ENCODE measurements at places on chromosomes 3 and 15. TPM values are rescaled to one million over a fixed set of nuclear protein-coding genes. Genes with fewer than 3 reads are reported as not detected.

DNA sequence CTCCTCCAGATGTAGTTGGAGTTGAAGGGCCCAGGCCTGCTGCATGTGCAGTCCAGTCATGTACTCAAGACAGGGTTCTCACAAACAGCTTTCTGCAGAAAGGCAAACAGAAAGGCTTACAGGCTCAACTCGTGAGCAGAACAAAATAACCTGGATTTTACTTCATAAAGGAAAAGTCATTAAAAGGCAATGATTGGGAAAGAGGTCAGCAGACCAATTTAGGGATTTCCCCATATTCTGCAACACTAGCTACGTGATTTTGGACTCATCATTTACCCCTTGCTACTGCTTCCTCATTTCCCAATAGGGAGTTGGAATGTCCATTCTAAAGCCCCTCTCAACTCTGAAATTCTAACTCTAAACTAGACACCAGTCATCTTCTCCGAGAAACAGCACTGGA, 18.1 kb downstream of the METTL6 start:
- no peak for DNase-seq

DNA sequence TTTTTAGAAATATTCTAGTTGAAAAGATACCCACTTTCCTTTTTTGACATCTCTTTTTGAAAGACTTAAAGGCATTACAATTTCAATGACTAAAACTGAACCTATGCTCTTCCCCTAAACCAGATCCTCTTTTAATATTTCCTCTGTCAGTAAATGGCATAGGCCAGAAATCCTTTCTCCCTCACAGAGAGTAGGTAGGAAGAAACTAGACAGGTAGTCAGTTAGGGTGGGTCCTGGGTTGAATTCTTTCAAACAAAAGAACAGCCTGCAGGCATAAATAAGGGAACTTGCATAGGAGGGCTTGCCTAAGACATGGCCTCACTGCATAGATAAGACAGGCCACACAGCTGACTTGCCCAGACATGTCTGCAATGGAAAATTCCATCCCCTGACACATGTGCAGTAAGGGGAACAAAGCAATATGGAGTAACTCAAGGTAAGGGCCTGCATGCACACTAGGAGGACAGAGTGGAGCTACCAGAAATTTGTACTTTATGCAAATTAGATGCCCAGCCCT, 23.1 kb downstream of the PLSCR5 start:
- no peak for DNase-seq

DNA sequence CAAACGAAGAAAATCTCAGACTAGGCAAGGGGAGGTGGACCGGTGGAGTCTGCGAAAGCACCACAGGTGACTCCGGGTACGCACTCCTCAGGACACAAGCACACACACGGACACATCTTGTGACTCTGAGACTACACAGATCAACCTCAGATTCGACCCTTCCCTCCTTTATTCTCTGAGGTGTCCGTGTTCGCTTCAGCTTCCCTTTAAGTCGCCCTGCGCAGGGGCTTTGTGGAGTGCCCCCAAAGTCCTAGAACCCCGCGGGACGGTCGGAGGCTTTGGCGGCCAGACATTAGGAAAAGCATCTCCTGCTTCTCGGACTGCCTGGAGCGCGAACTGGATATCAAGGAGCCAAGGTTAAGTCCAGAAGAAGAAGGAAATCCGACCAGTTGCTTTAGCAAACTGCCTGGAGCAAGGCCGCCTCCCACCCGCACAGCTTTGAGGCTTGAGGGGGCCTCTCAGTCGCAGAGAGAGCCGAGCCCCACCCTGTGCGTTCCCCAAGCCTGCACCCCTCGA, 730 bp downstream of the DGKG start:
- no peak for DNase-seq

DNA sequence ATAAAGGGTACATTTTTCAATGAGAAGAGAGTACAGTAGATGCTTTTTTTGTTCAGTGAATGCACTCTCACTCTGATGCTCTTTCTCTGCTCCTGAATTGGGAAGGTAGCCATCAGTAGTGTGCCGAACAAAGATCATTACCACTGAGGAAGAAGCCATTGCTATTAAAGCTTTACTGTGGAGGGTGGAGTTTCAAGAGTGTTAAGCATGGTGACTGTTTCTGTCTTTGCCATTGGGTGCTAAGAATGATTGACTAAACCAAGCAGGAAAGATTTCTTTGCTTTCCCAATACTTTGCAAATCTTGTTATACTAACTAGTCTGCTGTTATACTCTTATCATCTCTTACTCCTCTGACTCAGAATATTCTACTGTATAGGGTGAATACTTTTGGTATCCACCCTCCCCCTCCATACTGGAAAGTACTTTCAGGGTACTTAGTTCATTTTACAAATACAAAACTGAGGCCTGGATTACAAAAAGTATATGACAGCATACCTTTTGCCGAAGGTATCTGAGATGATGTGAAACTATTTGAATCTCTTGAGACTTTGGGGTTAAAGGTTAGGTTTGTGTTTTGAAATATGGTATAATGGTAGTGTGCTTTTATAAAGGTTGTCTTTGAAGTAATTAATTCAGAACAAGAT, 1.7 kb downstream of the RAB11A start:
- DNase-seq: no peak

GRCh38 chr15:57285386-57285785, 90.9 kb upstream of the CGNL1 start:
- DNase-seq: no peak

- DNase-seq: no peak
Measured at GRCh38 chr3:169295912-169296570, 367.5 kb downstream of the MECOM start.

DNA sequence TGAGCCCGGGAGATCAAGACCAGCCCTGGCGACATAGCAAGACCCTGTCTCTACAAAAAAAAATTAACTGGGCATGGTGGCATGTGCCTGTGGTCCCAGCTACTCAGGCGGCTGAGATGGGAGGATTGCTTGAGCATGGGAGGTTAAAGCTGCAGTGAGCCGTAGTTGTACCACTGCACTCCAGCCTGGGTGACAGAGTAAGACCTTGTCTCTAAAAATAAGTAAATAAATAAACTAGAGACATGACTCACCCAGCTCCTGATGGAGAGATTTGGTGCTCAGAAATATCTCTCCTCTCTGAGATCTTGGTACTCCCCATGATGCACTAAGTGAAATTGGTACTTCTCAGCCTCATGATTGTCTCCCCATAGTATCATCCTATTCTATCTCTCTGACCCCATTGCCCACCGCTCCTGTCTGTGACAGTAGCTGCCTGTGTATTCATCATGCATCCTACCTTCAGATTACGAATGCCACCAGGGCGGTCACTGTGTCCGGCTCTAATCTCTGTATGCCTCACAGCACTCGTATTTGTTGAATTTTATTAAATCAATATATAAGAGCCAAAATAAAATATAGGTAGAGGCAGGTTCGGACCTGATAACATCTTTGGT, 50.9 kb downstream of the ABHD2 start:
- DNase-seq: no peak

DNA sequence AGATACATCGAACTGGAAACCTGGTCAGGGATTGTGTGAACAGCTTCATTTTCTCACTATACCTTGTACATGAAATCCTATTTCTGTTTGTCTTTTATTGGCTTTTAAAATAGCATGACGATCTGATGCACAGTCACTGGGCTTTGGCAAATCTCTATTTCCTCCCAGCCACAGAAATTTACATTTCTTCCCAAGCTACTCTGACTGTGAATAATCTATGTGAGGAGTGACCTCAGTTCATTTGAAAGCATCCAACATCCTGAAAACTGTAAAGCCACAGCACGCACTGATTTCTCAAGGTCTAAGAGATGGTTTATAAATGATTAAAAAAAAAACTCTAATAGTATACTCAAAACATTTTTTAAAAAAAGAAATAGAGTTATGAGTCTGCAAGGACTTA, 450.3 kb downstream of the IL5RA start:
- no peak for DNase-seq

DNA sequence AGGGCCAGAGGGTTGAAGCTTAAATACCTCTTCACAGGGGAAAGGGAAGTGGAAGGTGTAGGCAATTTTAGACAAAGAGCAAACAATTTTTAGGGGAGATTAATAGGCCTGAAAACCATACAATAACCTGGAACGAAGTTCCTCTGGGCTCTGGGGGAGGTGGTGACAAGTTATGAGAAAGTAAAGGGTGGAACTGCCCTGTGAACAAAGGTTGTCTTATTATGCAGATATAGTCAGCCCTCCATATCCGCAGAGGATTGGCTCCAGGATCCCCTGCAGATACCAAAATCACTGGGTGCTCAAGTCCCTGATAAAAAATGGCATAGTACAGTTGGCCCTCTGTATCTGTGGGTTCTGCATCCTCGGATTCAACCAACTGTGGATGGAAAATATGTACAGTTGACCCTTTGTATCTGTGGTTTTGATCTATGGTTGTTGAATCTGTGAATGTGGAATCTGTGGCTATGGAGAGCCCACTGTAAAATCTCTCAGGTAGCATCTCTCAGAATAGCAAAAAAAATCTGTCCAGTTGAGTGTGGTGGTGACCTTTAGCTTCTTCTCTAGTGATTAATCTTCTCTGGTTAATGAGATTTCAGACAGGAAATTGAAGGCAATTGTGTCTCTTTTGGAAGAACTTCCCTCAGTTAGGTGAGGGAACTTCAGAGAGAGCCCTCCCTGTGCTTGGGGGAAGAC, 40.2 kb downstream of the CLEC3B start:
- no peak for DNase-seq

GRCh38 chr3:184766555-184767261, 45.3 kb upstream of the VPS8 start:
- no peak for DNase-seq

DNA sequence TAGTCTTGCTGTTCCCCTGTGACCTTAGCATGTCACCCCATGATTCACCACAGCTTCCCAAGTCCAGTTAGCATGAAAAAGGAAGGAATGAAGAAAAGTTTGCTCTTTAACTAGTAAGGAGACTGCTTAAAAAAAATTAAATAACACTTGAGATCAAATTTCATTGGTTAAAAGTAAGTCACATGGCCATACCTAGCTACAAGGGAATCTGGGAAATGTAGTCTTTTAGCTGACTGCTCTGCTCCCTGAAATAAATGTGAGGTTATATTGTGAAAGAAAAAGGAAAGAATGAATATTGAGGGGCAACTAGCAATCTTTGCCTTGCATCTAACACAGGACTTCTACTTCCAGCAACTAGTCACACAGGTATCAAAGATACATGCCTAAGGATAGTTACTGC, 84.7 kb upstream of the LRRN1 start:
- DNase-seq: no peak

DNA sequence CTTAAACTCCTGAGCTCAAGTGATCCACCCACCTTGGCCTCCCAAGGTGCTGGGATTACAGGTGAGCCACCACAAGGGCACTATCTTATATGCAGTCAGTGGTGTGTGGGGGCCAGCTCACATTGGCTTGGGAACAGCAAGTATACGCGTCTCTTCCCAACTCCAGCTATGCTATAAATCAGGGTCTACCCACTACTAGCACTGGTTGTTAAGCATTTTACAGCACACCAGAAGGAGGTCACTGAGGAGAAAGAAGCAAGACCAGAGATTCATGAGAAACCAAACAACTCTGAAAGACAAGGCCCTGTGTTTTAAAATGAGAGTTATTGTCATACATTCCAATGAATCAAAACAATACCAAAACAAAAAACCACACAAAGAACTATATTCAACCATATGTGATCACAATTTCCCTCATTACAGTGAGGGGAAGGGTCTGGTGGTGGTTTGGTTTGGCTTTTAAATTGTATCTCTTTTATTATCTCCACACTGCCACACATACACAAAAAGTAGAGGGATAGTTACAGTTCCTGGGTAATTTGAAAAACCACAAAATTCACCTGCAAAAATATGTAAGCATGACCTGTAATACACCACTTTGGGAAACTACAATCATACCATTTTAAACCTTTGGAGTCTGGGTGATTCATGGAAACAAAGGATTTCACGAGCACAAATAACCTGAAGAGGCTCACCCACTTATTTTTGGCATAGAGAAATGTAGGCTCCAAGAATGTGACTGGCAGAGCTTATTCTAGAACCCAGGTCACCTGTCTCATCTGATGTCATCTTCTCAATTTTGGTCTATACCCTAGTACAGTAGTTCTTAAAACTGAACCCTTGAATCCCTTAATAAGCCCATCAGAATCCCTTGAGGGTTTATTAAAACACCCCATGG, 5.2 kb downstream of the MAGI1 start:
- DNase-seq: no peak

- DNase-seq: no peak
Measured at GRCh38 chr15:48628832-48629231, 16.7 kb downstream of the FBN1 start.

GRCh38 chr15:98706387-98706786, 58.0 kb downstream of the IGF1R start:
- no peak for DNase-seq

DNA sequence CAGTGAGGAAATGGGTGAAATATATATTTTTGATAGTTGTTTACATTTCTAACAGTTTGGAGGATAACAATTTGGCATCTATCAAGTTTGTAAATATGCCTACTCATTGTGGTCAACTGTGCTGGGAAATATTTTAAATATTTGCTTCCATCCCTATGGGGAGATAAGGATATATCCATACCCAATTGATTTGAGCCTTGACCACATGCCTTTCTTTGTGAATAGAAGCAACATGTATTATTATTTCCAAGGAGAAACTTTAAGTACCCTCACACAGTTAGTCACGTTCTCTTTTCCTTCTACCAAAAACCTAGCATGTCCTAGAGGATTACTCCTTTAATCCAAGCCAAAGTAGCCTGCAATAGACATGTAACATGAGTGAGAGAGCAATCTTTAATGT, 245.4 kb upstream of the CBLB start:
- no peak for DNase-seq

- no peak for DNase-seq
Measured at GRCh38 chr3:117193390-117193789, 483.8 kb downstream of the TUSC7 start.

DNA sequence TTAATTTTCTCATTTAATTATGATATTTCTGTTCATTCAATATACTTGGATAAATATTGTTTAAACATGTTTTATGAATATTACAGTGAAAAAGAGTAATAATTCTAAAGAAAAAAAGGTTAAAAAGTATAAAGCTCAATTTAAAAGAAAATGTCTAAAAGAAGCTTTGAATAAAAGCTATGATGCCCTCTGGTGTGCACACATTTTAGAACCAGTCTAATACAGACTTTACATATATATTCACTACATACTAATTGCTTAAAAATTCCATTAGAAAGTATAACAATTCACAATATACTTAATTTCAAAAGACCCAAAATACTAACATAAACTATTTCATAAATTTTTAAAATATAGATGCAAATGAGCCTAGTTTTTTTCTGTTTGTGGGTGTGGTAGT, 909.1 kb upstream of the ROBO1 start:
- no peak for DNase-seq

GRCh38 chr3:178043084-178043483, 493.2 kb upstream of the KCNMB2 start:
- DNase-seq: no peak

- DNase-seq: peak; percentile 61
Measured at GRCh38 chr3:16048435-16049318, 125.8 kb upstream of the GALNT15 start.

GRCh38 chr15:68818066-68818768, 2.5 kb downstream of the ANP32A start:
- peak; percentile 63 for DNase-seq

GRCh38 chr3:119342176-119342575, 48.0 kb downstream of the ARHGAP31 start:
- no peak for DNase-seq

- DNase-seq: no peak
Measured at GRCh38 chr3:94709249-94709902, 646.5 kb downstream of the NSUN3 start.

Gene PGBD4
- 1.2 TPM for total RNA-seq

Gene GOLGA8G
- total RNA-seq: not detected

Gene RPL22L1
- 16.3 TPM for total RNA-seq

Gene HYKK
- total RNA-seq: 5.9 TPM

Gene HYAL1
- 82.4 TPM for total RNA-seq

Gene KCNAB1
- total RNA-seq: 1.6 TPM

Gene LDHAL6B
- total RNA-seq: not detected

Gene SI
- total RNA-seq: 0.03 TPM

Gene CASR
- total RNA-seq: 54.0 TPM
